Inflammatory macrophage treated with lipopolysaccharide for 1 hour (primary cell): ENCODE measurements at places on chromosomes 2 and 18.

- DNase-seq, result peak; percentile 91
Measured at GRCh38 chr2:44981714-44982108, 27.5 kb downstream of the SIX2 start.

GRCh38 chr18:40877096-40877495 is 1077.9 kb upstream of the PIK3C3 start:
- no peak for DNase-seq

DNA sequence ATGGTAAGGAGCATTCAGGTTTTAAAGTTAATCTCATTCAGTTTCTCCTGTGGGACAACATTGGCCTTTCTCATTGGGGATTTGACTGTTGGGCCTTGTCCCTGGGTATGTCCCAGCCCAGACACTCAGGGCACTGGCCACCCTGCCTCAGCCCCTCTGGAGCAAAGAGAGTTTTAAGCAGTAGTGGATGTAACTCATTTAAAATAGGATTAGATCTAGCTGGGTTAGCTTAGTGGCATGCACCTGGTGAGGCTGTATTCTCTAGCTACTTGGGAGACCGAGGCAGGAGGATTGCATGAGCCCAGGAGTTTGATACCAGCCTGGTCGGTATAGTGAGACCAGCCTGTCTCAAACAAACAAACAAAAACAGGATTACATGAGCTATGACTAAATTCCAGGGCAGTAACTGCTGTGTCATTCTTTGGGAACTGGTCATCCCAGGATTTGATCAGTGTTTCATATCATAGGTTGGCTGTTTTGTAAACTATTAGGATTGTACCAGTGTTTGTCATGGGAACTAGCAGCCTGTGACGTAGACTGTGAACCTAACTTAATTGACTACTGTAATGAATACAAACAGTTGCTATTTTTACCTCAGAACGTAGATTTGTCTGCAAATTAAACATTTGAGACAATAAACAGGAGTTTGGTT is 12.5 kb downstream of the INPP4A start:
- DNase-seq, result no peak

GRCh38 chr2:168215813-168216212 is 31.6 kb downstream of the STK39 start:
- no peak for DNase-seq

GRCh38 chr2:135829378-135830135 is 7.4 kb downstream of the LCT start:
- DNase-seq, result no peak

DNA sequence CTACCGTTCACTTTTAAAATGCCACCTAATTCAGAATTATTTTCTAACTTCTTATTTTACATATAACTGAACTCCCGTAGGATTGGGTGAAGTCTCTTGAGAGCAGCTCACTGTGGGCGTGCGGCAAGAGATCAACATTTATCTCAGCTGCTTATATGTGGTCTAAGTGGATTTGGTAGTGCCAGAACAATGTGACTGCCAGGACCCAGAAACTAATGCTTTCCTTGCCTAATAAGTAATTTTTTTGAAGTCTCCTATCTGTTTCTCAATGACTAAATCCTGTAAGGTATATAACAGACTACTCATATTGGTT is 11.2 kb upstream of the NFE2L2 start:
- DNase-seq, result no peak

DNA sequence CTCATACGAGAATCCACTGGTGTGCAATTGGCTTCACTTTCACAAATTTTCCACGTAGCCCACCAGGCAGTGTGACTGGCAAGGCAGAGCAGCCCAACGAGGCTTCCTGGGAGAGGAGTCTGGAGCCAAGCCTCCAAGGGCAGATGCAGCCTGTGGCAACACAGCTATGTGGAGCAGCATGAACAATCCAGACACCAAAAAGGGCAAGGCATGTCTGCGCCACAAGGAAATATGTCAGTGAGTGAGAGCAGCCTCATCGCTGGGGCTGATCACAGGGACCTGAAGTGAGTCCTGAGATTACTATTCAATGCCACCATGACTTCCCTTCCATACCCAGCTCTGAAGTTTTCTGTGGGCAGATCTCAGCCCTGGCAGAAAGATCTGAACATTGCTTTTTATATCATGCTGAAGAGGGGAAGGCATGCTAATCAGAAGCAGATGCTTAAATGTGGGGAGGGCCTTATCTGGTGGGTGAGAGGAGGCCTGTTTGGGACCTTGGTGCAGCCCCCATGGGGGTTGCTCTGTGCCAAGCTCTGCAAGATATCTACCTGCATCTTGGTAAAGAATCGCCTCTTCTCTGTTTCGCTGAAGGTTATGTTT is 40.0 kb upstream of the PUM2 start:
- no peak for DNase-seq

GRCh38 chr18:65221115-65221514 is 529.7 kb upstream of the CDH7 start:
- DNase-seq, result no peak

GRCh38 chr2:99480390-99480789 is 9.4 kb downstream of the REV1 start:
- peak; percentile 26 for DNase-seq

DNA sequence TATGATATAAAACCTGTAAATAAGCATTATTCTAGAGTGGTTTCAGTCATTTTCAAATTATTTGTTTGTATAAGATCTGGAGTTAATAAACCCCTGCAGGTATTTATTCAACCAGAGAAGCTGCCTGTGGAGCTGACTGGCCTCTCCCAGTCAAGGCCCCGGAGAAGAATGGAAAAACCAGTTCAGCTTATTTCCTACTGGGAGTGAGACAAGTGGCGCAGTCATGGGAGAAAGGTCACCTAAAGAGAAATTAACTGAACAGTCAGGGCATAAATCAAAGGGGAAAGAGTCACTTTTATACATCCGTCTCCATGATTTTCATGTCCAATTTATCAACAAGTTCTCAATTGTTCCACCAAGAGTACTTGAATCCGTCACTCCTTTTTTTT is 240.9 kb downstream of the RNF152 start:
- no peak for DNase-seq

DNA sequence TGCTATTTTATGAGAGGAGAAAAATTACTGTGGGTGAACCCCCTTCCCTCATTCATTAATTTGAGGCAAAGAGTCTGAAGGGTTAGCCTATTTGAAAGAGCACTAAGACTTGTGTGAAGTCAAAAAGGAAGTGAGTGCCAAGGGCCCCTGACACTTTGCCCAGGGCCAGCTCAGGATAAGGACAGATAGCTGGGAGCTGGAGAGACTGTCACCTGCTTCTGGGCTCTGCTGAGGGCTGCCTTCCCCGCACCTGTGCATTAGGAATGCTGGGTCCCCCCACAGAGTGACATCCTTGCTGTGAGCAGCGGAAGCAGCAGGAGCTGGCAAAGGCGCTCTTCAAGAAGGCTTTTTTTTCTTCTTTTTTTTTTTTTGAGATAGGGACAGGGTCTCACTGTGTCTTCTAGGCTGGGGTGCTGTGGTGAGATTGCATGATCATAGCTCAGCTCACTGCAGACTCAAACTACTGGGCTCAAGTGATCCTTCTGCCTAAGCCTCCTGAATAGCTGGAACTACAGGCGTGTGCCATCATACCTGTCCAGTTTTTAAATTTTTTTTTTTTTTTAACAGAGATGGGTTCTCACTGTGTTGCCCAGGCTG is 148.3 kb downstream of the AQP4 start:
- no peak for DNase-seq

- DNase-seq, result no peak
Measured at GRCh38 chr18:37084912-37085311, 256.0 kb downstream of the KIAA1328 start.

DNA sequence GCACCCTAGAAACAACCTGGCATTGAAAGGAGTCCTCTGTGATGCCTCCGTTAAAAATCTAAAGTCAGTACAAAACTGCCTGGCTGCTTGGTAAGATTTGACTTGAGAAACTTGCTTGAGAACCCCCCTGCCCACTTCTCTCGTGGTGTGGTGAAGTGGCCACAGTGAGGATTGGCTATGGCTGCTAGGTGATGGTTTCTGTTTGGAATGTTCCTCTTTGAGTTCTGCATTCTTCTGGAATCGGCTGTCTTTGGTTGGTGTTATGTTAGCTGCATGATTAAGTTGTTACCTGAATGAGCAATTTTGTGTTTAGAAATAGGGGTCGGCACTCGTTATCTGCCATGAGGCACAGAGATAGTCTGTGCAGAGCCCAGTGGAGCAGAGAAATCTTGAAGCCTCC is 21.7 kb upstream of the SAG start:
- DNase-seq, result no peak
